ENCODE measurements at places on chromosomes 16 and 17.
A peak's percentile ranks its signal among the peaks of the same experiment; 100 is the strongest.

- no peak for DNase-seq
These were observed 770.1 kb downstream of the KCNJ18 start for GRCh38 chr17:22462461-22462860.

- DNase-seq = no peak
These were observed 169.8 kb downstream of the WWOX start for GRCh38 chr16:78269256-78269655.

DNA sequence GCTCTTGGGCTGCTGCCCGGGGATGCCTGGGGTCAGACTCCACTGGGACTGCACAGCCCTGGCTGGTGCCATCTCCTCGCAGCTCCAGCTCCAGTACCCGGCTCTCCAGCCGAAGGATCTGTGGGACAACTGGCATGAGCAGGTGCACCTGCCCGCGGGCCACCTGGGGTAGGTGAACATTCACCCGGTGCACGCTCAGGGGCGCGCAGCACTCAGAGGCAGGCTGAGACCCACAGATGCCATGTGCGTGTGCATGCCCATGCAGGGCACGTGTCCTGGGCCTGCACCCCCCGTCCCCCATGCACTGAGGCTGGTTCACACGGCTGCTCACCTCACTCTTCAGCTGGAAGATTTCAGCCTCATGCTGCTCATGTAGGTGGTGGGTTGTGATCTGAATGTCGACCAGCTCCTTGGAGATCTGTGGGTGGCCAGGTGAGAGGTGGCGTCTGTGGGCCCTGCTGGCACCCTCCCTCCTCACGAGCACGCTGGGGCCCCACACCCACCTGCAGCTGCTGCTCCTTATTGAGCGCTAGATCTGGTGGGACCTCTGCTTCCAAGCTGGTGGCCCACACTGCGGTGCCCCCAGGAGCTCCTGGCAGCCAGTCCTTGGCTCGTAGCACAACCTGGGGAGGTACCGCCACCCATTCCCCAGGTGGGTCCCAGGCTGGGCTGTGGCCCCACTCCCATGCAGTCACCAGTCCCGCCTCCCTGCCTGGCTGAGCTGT lies 618 bp downstream of the CCDC78 start:
- no peak for DNase-seq

GRCh38 chr17:72883351-72883750 lies 209.1 kb downstream of the SLC39A11 start:
- no peak for DNase-seq

GRCh38 chr16:68376590-68376989 lies 65.8 kb downstream of the PRMT7 start:
- no peak for DNase-seq

- DNase-seq = peak; percentile 86
These were observed 1.2 kb downstream of the TRIM47 start for GRCh38 chr17:75876938-75877751.

- DNase-seq = peak; percentile 88
These were observed 2.0 kb upstream of the YPEL2 start for GRCh38 chr17:59329176-59330052.

DNA sequence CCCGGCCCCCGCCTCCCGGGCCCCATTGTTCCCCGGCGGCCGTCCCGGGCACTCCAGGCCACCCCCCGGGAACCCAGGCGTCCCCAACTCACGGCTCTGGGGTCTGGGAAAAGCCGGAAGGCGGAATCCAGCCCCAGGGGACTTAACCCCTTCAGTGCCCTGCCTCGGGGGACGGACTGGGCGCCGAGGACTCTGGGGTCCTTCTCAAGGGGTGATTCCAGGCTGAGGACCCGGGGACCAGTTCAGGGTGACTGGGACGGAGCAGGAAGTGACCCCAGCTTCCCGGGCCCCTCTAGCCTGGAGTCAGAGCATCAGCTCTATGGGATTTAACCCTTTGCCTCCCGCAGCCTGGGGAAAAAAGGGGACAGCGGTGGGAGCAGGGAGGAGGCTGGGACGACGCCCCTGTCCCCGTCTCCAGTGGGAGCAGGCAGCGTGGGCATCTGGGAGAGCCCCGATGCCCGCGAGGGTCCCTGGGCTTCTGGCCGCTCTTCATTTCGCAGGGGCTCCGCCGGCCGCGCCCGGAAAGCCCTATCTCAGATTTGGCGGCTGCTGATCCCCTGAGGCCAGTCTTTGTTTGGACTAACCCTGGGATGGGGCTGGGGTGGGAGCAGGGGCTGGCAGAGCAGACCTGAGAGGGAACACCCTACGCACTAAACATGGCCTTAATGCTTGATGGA lies at the start of gene ZNF629:
Gene ZNF629, minus strand, starts transcription at position 270 of the 677 bp plus-strand sequence. CDS start 2,723 bp downstream, outside the sequence.
- peak; percentile 82 for DNase-seq

GRCh38 chr17:79822583-79823124 lies 16.6 kb downstream of the CBX4 start:
- DNase-seq = no peak

DNA sequence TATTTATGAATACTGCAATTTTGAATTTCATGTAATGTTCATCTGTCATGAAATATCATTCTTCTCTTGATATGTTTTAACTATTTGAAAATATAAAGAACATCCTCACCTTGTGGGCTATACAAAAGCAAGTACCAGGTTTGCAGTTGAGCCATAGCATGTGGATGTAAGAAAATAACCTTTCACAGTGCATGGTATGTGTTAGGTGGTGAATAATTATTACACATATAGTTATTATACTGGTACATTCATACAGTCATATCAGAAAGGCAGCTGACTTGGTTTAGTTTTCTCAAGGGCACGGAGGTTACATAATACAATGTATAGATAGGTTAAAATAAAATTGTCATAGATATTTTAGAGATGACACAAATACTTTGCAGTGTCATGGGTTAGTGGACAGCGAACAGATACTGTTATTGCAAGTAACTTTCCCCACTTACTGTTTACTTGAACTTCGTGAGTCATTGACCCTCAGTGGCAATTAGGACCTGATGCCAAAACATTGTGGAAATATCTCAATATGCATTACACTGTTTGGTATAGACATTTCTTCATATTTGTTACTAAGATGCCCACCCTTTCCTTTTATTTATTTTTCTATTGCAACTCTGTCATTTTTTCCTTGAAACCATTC lies 445.4 kb upstream of the GOT2 start:
- DNase-seq = no peak

DNA sequence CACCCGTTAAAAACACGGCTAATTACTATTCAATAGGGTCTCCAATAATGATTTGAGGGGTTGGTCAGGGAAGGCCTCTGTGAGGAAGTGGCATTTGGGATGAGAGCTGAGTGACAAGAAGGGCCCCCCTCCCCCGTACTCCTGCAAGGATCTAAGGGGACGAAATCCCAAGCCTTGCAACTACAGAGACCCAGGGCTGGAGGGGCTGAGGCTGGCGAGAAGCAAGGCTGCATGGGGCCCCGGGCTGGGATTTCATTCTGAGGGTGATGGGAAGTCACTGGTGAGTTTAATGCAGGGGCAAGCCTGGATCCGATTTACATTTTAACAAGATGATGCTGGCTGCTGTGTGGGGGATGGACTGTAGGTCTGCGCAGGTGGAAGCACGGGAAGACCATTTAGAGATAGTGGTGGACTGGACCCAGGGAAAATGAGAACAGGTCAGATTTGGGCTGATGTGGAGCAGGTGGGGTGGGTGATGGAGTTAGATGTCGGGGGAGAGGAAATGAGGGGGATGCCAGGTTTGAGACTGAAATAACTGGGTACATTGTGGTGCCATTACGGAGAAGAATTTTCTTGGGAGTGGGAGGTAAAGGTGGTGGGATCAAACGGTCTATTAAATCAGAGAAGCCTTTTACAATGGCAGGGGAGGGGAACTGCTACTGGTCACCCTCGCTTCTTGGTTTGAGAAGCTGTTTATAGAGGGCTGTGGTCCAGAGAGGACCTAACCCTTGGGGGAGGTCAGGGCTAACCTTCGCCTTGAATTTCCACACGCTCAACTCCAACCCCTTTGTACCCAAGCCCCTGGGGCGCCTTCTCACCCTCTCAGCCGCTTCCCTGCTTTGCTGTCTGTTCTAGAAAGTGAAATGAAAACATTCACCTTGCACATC lies 932 bp upstream of the MYBBP1A start:
- no peak for DNase-seq

DNA sequence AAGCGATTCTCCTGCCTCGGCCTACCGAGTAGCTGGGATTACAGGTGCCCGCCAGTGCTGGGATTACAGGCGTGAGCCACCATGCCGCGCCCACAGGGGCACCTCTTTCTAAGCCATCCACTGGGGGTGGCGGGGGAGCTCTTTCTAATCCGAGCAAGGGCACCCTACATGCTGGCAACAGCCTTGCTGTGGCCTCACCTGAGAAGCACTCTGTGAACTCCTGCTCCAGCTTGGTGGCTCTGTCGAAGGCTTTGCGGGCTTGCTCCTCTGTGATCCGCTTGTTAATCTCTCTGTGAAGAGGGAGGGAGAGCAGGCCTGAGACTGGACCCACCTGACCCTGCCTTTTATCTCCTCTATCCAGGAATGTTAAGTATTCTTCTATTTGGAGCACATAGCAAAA lies 11.9 kb upstream of the ASGR1 start:
- DNase-seq = no peak

DNA sequence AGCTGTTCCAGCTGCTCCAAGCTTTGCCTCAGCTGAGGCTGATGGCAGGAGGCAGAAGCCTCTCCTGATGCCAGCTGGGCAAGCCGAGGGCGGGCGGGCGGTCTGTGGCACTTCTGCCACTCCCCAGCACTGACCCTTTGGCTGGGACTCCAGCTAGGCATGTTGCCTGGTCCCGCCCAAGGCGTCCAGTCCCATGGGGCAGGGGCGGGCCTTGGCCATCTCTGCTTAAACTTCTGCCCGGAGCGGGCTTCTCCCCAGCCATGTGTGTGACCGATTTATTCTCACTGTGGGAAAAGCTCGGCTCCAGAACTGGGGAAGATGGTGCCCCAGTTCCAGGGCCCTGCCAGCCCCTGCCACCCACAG lies 349.1 kb downstream of the SEC14L1 start:
- peak; percentile 84 for DNase-seq

GRCh38 chr17:72565758-72566157 lies 444.9 kb downstream of the SOX9 start:
- no peak for DNase-seq

DNA sequence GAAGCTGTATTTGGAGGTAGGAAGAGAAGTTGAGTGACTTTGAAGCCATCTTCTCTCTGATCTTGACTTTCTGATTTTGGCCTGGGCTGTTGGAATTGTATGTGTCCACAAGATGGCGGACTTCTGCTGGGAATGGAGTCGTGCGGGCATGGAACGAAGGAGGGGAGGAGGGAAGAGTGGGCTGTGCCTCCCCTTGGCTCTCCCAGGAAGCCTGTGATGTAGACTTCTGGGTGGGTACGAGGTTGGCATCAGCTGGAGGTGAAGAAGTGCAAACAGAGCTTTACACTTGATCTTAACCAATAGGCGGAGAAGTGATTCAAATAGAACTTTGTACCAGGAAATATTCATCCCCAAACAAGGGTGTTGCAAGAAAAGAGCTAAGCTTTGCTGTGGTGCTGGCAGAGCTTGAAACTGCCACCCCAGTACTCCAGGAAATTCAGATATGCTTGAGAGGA lies 7.4 kb upstream of the TMEM220 start:
- DNase-seq = peak; percentile 83

DNA sequence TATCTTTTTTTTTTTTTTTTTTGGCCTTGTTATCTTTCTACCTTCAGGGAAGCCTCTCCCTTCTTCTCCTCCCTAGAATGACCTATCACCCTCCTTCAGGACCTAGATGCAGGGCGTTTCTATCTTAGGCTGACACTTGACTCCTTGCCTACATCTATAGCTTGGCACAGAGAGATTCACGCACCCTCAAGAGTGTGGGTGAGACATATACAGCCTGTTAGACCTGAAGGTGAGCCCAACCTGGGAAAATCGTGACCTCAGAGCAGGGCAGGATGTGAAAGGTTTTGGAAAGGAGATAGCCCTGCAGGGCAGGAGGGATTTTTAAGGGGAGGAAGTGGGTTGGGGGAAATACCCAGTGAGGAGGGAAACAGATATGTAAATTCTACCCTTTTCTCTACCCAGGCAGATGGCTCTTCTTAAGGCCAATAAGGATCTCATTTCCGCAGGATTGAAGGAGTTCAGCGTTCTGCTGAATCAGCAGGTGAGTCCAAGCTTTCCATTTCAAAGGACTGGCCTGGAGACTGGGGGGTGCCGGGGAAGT lies at the start of gene AHSP:
Gene AHSP, plus strand, starts transcription at position 167 of the 541 bp plus-strand sequence. Its CDS starts 240 bp downstream, at position 407.
- no peak for DNase-seq

DNA sequence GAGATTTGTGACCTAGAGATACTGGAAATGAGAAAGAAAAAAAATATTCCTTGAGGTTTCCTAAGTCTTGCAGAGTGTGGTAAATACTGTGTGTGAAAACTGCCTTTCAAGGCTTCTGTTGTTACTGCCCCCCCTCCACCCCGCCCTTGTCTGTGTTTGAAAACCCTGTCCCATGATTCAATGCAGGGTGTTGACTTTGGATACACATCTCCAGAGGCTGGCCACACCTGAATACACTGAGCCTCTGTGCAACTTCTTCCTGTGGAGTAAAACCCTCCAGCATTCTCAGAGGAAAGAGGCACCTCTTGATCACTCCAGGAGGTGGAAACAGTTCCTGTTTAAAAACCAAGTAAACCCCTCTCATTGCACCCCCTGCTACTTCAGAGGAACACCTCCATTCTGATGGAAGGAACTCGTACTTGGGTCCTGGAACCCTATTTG lies 123.0 kb upstream of the CACNG5 start:
- no peak for DNase-seq

DNA sequence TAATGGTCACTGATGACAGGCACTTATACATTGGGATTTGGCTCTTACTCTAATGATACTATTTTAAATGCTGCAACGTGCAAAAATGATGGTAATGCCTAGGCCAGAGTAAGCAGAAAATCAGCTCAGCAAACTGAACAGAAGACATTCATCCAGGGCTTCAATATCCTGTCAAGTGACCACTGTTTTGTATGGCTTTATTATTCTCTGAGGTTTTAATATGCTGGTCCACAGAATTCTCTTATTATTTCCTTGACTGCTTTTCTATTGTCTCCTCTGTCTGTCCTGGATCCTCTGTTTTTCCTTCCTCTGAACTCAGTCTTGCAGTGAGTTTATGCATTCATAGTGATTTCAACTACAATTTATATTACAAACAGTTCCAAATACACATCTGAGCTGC lies 90.8 kb upstream of the PMFBP1 start:
- no peak for DNase-seq

DNA sequence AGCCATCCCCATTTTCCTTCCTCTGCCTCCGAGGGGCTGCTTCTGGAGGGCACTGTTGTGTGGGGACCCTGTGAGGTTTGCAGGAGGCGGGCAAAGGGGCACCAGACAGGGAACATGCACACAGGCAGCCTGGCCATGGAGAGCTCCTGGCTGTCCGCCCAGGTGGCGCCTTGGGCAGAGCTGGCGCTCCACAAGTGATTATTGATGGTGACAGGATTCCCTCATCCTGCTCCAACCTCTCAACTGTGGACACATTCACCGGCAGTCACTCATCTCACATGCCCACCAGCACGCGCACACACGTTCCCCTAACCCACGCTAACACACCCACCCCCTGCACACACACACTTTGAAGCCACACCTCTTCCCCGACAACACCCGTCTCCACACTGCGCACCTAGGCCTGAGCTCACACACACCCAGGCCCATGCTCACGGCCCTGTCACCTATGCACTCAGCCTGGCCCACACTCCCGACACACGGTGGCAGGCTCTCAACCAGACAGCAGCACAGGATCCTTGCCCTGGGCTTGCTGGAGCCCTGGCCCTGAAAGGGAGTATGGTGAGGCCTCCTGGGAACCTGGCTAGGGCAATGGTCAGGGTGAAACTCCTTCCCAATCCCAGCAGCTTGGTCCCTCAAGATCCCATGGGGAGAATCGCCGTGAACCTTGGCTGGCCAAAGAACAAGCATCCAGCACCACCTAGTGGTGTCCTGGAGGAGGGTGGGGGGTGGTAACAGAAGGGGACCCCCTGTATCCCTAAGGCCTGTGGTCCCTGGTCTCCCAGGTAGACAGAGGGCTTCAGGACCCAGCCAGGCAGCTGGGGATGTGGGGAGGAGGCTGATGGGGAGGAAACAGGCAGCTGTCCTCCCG lies 3.6 kb downstream of the PNMT start:
- DNase-seq = peak; percentile 60

All from Ammon's horn (tissue), 1 donor.